ENCODE measurements at places on chromosomes 3 and 15.
A peak's percentile ranks its signal among the peaks of the same experiment; 100 is the strongest.

- peak; percentile 39 for DNase-seq
Measured at GRCh38 chr15:67063689-67064606, 1.5 kb upstream of the SMAD3 start.

- DNase-seq: no peak
Measured at GRCh38 chr15:74038707-74039655, 43.4 kb downstream of the GOLGA6A start.

GRCh38 chr15:43143203-43143941, 10.0 kb downstream of the TMEM62 start:
- no peak for DNase-seq

GRCh38 chr15:90989040-90989768, 5.1 kb downstream of the PRC1 start:
- DNase-seq: no peak

DNA sequence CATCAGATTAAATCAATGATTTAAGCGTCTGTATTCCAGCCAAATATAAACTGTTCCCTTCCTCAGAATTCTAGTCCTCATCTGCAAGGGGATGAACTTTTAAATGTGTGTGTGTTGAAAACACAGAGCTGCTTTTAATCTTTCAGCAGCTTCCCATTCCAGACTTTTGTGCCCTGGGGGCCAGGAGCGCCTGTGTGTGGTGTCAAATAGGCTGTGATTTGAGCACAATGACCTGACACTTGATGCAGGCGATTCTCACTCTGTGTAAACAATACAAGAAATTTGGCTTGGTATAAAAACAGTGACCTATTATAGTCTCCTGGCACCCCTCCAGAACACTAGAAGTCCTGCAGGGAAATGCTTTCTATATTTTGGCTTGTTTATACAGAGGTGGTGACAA, 274.6 kb upstream of the ROPN1 start:
- DNase-seq: no peak

- no peak for DNase-seq
Measured at GRCh38 chr3:78703944-78704343, 1063.9 kb downstream of the ROBO1 start.

- no peak for DNase-seq
Measured at GRCh38 chr3:193943200-193943599, 192.7 kb upstream of the HES1 start.

DNA sequence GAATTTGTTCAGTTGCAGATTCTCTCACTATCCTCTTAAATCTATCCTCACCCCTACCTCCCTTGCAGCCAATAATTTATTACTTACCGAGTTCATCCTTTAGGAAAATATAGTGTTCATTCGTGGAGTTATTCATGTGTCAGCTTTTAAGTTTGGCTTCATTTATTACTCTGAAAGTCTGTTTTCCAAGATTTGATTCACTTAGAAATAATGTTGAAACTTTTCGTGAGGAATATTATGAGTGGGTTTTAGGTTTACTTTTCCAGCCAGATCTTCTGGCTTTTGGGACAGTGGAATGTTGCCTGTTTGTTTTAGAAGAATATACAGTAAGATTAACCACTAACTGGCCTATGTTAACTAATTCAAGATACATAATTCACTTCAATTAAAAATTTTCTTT, 161.0 kb upstream of the CGNL1 start:
- no peak for DNase-seq

DNA sequence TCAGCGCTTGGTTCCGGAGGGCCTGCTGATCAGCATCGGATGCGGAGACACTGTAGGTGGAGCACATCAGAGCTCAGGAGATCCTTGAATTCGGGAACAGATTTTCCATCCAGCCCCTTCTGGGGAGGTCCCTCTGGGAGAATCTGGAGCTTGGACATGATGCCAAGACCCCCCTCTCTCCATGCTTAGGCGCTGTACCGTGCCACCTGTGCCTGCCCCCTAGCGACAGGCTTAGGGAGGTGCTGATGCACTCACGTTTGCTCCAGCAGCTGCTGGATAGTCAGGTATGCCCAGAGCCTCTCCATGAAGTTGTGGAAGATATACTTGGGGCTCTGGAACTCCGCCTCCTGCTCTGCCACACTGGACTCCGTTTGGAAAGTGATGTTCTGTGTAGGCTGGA, 9.7 kb downstream of the ITIH4 start:
- DNase-seq: peak; percentile 6

DNA sequence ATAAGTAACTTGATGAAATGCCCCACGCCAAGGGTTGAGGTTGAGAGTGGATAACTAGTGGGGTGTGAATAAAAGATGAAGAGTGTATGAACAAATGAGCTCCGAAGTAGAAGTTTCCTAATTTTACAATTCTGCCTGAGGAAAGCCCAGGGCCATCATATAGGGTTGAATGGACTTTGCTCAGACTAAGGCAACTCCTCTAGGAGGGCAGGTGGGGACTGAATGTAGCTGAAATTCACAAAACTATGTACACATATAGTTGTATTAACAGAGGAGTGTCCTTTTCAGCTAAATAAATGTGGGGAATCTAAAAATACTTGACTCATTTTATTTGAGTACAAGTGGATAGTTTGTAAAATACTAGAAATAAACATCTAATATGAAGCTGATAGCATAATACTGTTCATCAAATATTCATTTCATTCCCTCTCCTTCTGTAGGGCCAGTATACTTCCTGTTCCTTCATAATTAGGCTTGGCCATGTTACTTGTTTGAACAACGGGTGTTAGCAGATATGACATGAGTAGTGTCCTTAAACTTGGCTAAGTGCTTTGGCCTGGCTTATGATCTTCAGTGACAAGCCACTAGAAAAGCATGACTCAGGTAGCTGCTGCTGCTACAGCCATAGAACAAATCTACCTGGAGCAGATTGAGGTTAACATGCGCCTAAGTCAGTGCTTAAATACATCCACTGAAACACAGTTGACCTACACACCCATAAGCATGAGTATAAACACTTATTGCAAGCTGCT, 26.5 kb downstream of the PLSCR1 start:
- DNase-seq: no peak

DNA sequence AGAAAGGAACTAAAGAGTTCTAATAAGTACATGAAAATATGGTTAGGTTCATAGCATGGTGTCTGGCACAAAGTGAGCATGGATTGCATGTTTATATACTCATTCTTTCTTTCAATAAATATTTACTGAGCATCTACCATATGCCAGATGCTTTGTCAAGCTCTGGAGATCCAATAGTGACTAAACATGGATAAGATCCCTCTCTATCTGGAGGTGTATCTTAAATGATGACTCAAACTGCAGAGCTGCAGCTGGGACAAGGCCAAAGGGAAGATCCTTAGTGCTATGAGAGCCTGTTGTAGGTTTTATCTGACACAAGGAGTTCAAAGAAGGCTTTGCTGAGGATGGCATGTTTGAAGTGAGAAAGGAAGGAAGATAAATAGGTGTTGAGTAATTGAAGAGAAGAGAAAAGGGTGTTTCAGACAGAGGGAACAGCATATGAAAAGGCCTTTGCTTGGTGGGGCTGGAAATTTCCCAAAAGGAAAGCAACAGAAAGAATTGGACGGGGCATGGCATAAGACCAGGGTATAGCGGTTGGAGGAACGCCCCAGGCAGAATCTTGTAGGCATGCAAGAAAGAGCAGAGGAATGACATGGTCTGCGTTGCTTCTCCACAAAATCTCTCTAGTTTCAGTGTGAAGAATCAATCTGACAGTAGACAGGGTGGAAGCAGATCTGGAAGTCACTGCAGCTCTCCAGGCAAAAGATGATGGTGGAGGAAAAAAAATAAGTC, 239.9 kb upstream of the LRTM1 start:
- DNase-seq: no peak

- DNase-seq: no peak
Measured at GRCh38 chr3:154071146-154071545, 50.0 kb upstream of the ARHGEF26 start.

DNA sequence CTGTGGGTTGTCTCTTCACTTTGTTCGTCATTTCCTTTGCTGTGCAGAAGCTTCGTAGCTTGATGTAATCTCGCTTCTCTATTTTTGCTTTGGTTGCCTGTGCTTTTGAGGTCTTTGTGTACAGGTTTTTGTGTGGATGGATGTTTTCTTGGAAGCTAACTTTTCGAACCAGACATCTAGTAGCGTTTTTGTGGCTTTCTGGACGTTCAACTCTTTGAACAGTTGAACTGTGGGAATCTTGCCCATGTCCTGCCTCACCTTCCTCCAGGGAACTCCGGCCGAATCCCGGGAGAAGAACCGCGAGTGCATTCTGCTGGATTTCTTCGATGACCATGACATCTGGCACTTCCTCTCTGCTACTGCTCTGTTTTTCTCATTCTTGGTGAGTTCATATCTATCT, 70.6 kb downstream of the USF3 start:
- DNase-seq: no peak

GRCh38 chr3:1962396-1963088, 136.1 kb upstream of the CNTN4 start:
- DNase-seq: no peak

- no peak for DNase-seq
Measured at GRCh38 chr15:29259233-29259632, 10.4 kb downstream of the NSMCE3 start.

DNA sequence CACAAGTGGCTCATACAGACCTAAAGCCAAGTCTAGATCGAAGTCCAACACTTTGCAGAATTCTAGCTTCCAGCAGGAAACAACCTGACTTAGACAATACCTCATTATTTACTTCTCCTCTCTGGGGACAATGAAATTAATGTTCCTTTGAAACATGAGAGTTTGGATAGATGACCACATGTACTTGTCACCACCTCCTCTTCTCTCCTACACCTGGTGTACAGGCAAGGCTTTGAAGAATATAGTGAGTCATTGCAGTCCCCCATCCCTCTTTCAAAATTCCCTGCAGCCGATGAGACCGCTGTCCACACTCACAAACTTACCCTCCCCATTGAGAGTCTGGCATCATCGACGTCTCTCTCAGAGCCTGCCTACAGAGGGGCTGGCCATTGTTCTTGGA, 189.0 kb upstream of the HES1 start:
- no peak for DNase-seq

DNA sequence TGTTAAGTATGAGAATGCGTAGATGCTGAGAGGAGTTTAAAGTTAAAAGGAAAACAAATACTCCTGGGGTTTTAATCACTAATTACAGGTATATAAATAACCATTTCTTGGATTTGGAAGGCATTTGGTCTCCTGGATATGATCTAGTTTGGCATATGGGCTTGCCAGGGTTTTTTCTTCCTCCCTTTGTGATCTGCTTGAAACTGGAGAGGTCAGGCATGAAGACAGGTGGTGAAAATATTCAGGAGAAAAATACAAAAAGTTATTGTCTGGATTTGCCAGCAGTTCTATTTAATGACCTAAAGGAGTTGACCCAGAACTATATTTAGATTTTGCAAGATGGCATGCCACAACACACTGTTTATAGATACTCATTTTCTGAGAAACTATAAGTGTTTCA, 136.3 kb downstream of the DIPK2A start:
- DNase-seq: no peak

- DNase-seq: no peak
Measured at GRCh38 chr3:37768107-37768809, 93.4 kb upstream of the CTDSPL start.

DNA sequence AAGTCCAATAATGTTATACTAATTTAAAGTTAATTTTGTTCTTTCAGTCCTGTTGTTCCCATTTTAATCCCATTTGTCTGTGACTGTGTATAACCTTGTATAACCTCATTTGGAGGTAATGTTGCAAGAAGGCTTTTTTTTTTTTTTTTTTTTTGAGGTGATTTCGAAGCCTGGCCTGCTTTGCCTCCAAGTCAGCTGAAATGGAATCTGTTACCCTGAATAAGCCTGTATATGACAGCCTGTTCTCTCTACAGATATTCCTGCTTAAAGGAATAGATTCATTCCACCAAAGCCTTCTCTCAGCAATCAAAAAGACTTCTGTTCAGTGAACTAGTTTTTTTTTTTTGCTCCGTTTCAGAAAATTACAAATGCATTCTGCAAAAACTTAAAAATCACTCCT, 271.8 kb upstream of the UBE2E1 start:
- DNase-seq: no peak

DNA sequence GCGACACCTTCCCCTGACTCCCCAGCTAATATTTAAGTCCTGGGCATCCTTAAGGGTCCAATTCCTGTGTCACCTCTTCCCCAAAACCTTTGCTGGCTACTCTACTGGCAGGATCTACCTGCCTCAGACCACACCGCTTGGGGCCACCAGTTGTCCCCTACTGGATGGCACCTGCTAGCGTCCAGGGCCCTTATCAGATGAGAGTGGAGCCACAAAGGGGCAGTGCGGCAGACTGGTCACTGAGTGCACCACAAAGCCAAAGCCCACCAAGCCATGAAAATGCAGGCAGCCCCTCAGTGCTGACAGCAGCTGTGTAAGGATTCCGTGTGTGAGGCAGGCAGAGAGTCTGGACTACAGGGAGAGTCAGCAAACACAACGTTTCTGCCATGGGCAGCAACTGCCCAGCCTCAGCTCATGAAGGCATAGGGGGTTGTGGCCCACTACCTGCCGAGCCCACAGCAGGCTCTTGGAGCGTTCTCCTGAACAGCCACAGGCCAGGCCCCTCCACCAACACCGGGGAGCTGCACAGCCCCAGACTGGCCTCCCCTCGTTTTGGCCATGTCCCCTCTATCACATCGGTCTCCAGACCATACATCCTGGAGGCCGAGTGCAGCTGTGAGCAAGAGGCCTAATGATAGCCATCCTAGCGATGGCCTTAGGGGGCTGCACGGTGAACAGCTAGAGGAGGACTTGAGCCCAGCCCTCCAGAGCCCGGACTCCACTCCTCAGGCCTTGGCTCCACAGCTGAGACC, 32.3 kb downstream of the ALDH1L1 start:
- no peak for DNase-seq

DNA sequence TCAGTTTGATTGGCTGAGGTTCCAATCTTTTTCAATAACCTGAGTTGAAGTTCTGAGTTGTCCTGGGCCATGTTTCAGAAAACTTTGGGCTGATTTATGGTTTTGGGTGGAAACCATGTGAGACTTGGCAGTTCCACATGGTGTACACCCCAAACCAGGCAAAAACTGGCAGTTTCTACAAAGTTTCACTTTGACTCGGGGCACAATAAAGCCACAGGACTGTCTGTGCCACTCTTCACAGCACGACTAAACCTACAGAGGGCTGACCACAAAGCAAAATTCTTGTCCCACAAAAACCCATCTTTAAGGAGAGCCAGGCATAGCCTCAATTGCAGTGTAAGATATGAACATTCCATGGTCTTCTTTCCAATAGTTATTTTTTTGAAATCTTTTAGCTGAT, 155.0 kb downstream of the DUT start:
- DNase-seq: no peak
